Renal cortical epithelial cell (primary cell): ENCODE measurements at places on chromosomes 5 and 9. TPM values are rescaled to one million over a fixed set of nuclear protein-coding genes. Genes with fewer than 3 reads are reported as not detected.

The RMRP gene
- total RNA-seq = 5,792 and 14,792 TPM in 2 replicates

The FOXD4 gene
- total RNA-seq = 0.20 TPM in 1 of 2 replicates, not detected in the other

The TMEM215 gene
- not detected in 2 replicates for total RNA-seq

The GPR151 gene
- not detected in 2 replicates for total RNA-seq

The C5orf58 gene
- total RNA-seq = not detected in 2 replicates

The PCDHGB1 gene
- 0.35 and 4.0 TPM in 2 replicates for total RNA-seq

The OTP gene
- not detected in 2 replicates for total RNA-seq

The PCDHGB4 gene
- 4.9 and 12.5 TPM in 2 replicates for total RNA-seq

The TAF11L5 gene
- total RNA-seq = not detected in 2 replicates

The CDC20B gene
- 0.52 TPM in 1 of 2 replicates, not detected in the other for total RNA-seq

The NIPAL4 gene
- total RNA-seq = 1.1 and 2.6 TPM in 2 replicates

The ARSI gene
- 7.3 and 11.7 TPM in 2 replicates for total RNA-seq
